Smooth muscle cell of bladder (primary cell): ENCODE measurements at places on chromosomes 7 and 10. TPM values are rescaled to one million over a fixed set of nuclear protein-coding genes. Genes with fewer than 3 reads are reported as not detected.

The CH25H gene
- 0.55 and 0.57 TPM in 2 replicates for total RNA-seq

The ABCA13 gene
- total RNA-seq = 0.55 and 1.4 TPM in 2 replicates

The ARL4A gene
- total RNA-seq = 27.4 and 39.2 TPM in 2 replicates

The TBXAS1 gene
- 0.92 and 3.7 TPM in 2 replicates for total RNA-seq

The FERD3L gene
- total RNA-seq = not detected in 2 replicates

The DKK1 gene
- 71.7 and 165 TPM in 2 replicates for total RNA-seq

The TMEM184A gene
- 0.09 and 0.14 TPM in 2 replicates for total RNA-seq

The CDK1 gene
- 2.6 and 5.1 TPM in 2 replicates for total RNA-seq

The RPEL1 gene
- under 0.01 TPM in 1 of 2 replicates, not detected in the other for total RNA-seq

The LRGUK gene
- 0.14 and 0.18 TPM in 2 replicates for total RNA-seq

The ASZ1 gene
- total RNA-seq = not detected in 2 replicates

The HK1 gene
- total RNA-seq = 131 and 169 TPM in 2 replicates

The ST8SIA6 gene
- total RNA-seq = not detected in 2 replicates

The ATP6V1F gene
- 98.1 and 113 TPM in 2 replicates for total RNA-seq

The NACAD gene
- 0.71 and 0.83 TPM in 2 replicates for total RNA-seq

The CASD1 gene
- 11.4 and 12.6 TPM in 2 replicates for total RNA-seq

The FAM25G gene
- total RNA-seq = not detected in 2 replicates

The GDF2 gene
- total RNA-seq = not detected in 2 replicates

The TET1 gene
- total RNA-seq = 2.1 and 3.6 TPM in 2 replicates

The TMEM176B gene
- 3.8 and 156 TPM in 2 replicates for total RNA-seq

The SERPINE1 gene
- total RNA-seq = 233 and 240 TPM in 2 replicates
